ENCODE measurements at places on chromosomes 6 and 20. TPM values are rescaled to one million over a fixed set of nuclear protein-coding genes. Genes with fewer than 3 reads are reported as not detected.

The EDN3 gene
- not detected for total RNA-seq

GRCh38 chr20:2760297-2760951 is 40.0 kb downstream of the CPXM1 start:
- DNase-seq = no peak

The MATN4 gene
- not detected for total RNA-seq

GRCh38 chr20:49484180-49485140 is 2.0 kb upstream of the KCNB1 start:
- DNase-seq = peak; percentile 60

The SUMO4 gene
- total RNA-seq = 2.6 TPM

- peak; percentile 76 for DNase-seq
Observed at GRCh38 chr20:50339466-50339901, 148.9 kb downstream of the CEBPB start.

Data from fibroblast of villous mesenchyme (primary cell).